ENCODE measurements at places on chromosomes 16 and 17.

DNA sequence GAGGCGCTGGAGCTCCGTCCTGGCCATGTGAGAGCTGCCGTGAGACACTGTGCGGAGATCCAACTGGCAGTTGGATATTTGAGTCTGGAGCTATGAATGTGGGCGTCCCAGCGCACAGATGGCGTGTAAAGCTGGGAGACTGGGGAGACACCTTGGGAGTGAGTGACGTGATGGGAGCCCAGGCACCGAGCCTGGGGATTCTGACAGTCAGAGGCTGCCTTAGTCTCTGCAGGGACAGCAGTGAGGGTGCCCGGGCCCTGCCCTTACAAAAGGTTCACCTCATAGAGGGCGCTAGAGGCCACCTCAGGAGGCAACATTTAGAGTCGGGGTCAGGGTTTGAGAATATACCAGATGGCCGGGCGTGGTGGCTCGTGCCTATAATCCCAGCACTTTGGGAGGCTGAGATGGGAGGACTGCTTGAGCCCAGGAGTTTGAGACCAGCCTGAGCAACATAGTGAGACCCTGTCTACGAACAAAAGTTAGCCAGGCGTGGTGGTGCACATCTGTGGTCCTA, 194.1 kb upstream of the GSE1 start:
- no peaks in the 10 kb centered on the region for H3K36me3 ChIP-seq
- no peak overlapping the region for H3K27ac ChIP-seq
- H3K4me1 ChIP-seq, result peaks cover 42% of the 10 kb centered on the region
- H3K4me3 ChIP-seq, result no peak overlapping the region

DNA sequence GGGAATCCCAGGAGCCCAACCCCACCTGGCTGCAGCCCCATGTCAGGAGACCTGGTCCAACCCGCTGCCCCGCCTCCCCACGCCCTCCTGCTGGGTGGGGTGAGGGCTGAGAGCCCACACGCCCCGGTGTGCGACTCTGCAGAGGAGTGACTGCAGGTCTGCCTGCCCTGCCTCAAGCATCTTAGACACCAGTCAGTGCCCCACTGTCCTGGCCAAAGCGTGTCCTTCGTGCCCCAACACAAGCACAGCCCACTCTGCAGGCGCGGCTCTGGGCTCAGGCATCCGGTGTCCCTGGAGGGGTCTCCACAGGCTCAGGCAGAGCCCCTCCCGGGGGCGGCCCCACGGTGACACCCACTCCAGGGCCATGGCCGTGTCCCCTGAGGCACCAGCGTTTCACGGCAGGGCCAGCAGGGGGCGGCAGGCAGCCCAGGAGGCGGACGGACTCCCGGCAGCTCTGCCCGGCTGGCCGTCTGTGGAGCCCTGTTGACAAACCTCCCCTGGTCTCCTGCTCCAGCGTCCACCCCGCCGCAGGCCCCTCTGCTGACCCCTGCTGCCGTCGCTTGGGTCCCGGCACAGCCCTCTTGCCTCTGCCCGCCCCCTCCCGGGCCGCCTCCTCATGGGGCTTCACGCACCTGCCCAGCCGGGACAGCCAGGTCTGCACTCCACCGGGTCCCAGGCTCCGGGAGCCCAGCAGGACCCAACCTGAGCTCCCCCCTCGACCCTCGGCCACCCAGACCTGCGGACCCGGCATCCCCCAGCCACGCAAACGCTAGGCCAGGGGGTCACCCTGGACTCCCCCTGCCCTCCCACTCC, 8.6 kb upstream of the UBE2I start:
- no peak overlapping the region for H3K27ac ChIP-seq
- H3K36me3 ChIP-seq, result no peaks in the 10 kb centered on the region
- peak; percentile 85 for DNase-seq

DNA sequence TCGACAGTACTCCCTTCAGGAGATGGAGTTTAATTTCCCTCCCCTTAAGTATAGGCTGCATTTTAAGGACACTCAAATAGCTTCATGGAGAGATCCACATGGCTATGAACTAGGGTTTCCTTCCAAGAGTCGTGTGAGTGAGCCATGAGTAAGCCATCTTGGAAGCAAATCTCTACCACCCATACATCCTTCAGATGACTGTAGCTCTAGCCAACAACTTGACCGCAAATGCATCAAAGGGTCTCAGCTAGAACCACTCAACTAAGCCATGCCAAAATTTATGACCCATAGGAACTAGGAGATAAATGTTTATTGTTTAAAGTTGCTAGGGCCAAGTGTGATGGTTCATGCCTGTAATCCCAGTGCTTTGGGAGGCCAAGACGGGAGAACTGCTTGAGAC, 43.4 kb downstream of the METTL16 start:
- peaks cover 74% of the 10 kb centered on the region for H3K36me3 ChIP-seq
- H3K27ac ChIP-seq, result no peak overlapping the region
- no peaks in the 10 kb centered on the region for H3K4me1 ChIP-seq
- H3K27me3 ChIP-seq, result no peaks in the 10 kb centered on the region

GRCh38 chr16:50195276-50195675, 42.2 kb downstream of the TENT4B start:
- peaks cover 14% of the 10 kb centered on the region for H3K4me1 ChIP-seq
- H3K36me3 ChIP-seq, result peaks cover 46% of the 10 kb centered on the region
- no peak overlapping the region for H3K27ac ChIP-seq
- no peak overlapping the region for H3K4me3 ChIP-seq
- no peak for DNase-seq
